ENCODE measurements at places on chromosomes 7 and 10. TPM values are rescaled to one million over a fixed set of nuclear protein-coding genes. Genes with fewer than 3 reads are reported as not detected.

DNA sequence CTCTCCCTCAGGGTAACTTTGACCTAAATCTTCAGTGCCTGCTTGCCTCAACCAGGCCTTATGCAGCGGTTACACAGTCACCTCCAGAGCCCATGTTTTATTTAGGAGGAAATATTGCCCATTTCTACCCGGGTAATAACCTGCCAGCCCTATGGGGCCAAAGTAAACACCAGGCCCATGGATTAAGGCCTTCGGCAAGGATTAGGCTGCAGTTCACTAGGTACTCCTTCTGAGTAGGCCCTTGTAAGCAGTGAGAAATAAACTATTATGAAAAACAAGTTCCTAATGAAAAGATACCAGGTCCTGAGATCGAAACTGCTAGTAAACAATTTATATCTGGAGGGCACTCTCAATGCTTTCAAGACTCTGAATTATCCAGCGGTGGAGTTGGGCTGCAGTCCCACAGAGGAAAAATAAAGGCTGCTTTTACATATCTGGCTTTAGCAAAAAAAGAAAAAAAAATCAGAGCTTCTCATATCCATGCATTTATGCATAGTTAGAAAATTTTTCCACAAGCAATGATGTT, 3.7 kb upstream of the HOXA10 start:
- no peak for DNase-seq

DNA sequence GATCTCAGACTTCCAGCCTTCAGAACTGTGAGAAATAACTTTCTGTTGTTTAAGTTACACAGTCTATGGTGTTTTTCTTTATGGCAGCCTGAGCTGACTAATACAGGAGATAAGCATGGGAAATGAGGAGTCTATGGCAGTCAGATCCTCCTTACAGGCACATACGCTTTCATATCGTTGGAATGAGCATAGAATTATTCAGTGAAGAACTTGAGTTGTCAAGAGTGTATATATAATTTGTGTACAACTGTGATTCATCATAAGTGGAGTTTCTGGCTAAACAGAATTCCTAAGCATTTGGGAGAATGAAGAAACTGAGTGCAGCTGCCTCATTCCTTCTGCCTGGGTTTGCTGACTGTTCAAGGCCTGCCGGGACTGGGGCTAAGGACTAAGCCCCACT, 516.7 kb downstream of the ADRA2A start:
- DNase-seq: no peak

GRCh38 chr7:73351447-73352167, 23.6 kb downstream of the FKBP6 start:
- no peak for DNase-seq

GRCh38 chr10:13774303-13774893, 187.6 kb downstream of the PRPF18 start:
- DNase-seq: no peak

STAG3 gene
- 0.43 TPM for total RNA-seq

Data from cardiac septum (tissue), 1 donor.